Muscle of leg (tissue), 16 donors: ENCODE measurements at places on chromosomes 5 and 9. TPM values are rescaled to one million over a fixed set of nuclear protein-coding genes. Genes with fewer than 3 reads are reported as not detected.

Gene BARX1
- 0.09 TPM for total RNA-seq

GRCh38 chr5:74149395-74149794 is 491.1 kb downstream of the ENC1 start:
- no peak for DNase-seq

DNA sequence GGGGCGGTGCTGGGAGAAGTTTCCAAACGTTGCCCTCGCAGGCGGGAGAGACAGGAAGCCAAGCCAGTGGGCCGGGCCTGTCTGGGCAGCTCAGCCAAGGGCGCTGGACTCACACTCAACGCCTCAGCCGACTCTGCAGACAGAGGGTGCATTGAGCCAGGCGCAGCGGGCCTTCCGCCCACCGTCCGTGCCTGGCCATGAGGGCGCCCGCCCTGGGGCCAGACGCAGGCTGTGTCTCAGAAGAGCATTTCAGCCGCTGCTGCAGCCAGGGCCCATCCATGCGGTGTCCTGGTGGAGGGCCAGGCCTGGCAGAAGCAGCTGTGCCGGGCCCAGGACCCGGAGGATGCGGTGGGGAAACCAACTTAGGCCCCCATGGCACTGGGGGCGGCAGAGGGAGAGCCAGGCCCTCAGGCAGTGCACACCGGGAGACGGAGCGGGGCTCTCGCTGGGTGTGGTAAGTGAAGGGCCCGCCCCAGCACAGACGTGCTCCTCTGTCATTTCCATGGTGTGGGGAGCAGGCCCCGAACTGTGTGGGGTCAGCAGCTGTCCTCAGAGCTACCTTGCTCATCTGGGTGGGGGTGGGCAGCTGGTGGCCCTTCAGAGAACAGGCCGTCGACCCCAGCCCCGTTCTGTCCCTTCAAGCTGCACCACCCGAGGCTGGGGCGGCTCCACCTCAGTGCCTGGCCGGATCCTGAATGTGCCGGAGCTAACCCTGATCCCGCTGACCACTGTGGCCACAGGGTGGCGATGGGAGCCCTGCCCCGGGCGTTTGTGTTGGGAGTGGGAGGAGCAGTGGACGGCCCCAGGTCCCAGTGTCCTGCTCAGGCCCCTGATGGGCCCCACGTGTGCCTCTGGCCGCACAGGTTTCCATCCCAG is 18.0 kb downstream of the DNLZ start:
- no peak for DNase-seq

GRCh38 chr5:1857256-1857600 is 25.5 kb downstream of the IRX4 start:
- no peak for DNase-seq

DNA sequence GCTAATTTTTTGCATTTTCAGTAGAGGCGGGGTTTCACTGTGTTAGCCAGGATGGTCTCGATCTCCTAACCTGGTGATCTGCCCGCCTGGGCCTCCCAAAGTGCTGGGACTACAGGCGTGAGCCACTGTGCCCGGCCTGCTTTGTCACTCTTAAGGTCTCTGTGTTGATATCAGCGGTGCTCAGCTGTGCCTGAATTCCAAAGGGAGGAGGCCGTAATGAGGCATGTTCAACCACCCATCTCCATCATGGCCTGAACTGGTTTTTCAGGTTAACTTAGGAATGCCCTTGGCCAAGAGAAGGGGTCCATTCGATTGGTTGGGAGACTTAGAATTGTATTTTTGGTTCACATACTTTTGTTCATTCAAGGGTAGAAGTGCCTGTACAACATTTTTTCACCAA is 22.0 kb downstream of the HSD17B3 start:
- no peak for DNase-seq

GRCh38 chr5:35436400-35437057 is 181.1 kb upstream of the SPEF2 start:
- peak; percentile 38 for DNase-seq

GRCh38 chr9:81522716-81523551 is 166.4 kb downstream of the TLE1 start:
- peak; percentile 68 for DNase-seq

DNA sequence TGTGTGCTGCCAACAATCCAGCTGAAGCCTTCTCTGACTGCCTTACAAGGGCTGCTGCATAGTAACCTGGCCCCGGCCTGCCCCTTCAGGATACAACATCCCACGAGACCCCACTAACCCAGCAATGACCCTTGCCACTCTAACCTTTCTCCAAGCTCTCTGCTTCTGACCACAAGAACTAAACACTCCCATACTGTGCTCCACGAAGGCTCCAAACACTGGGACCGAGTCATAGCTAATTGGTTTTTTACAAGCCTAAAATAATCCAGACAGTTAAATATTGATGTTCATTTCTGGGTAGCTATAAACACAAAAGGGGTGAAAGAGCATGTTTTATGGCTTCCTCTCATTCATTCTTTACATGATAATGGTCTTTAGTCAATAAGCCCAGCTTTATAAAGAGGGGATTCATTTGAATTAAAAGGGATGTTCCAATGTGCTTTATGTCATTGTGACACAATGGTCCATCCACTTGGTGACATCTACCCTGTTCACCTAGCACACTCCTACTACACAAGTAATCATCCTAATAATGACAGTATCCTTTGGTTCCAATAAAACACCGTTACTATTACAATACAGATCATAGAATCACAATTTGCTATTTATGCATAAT is 16.2 kb upstream of the TLE4 start:
- DNase-seq: peak; percentile 37
